ENCODE measurements at places on chromosomes 2 and 18. TPM values are rescaled to one million over a fixed set of nuclear protein-coding genes. Genes with fewer than 3 reads are reported as not detected.

DNA sequence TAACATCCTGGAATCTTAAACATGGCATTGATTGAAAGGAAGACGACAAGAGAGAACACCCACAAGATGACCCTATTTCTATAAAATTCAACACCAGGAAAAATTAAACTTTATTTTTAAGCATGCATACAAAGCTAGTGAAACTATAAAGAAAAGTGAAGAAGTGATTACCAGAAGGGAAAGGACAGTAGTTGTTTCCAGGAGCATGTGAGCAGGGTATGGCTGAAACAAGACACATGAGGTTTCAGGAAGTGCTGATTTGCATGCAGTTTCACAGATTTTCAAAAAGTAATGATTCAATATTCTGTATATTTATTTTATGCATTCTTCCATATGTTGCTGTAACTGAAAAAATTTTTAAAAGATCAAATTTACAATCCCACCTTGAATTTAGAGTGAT is 24.6 kb upstream of the DAW1 start:
- no peak overlapping the region for H3K27ac ChIP-seq
- H3K4me1 ChIP-seq: peaks cover 17% of the 10 kb centered on the region
- no peaks in the 10 kb centered on the region for H3K27me3 ChIP-seq

DNA sequence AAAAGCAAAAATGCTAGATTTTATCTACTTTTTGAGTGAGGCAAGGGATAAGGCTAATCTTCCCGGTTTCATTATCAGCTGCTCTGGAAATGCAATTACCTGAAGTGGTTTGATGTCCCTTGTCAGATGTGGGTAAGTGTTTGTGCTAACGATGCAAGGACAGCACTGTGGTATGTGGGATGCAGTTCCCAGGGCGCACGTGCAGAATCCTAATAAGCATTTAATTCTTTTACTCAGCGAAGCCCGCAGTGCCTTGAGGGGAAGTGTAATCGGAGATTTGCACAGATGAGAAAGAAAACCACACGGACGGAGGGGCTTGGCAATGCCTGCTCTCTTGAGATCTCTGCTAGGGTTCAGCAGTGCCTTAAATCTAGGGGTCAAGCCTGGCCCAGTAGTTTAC is 108.5 kb upstream of the LYPD6 start:
- H3K27me3 ChIP-seq: peaks cover 5% of the 10 kb centered on the region
- peaks cover 20% of the 10 kb centered on the region for H3K4me1 ChIP-seq
- no peak overlapping the region for H3K4me3 ChIP-seq

The G6PC2 gene
- not detected for total RNA-seq

The SCN7A gene
- not detected for total RNA-seq

DNA sequence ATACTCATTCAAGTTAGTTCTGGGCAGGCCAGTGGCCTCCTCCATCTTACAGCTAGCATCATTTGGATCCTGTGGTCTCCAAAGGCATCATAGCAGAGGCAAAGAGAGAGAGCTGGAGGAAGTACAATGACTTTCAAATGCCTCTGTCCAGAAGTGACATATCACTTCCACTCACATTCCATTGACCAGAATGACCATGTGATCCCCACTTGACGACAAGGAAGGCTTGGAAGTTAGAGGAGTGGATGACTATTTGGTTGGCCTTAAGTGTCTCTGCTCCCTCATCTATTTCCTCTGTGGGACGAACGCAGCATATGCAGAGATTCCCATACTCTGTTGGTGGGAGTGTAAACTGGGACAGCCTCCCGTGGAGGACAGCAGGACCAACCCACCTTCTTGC is 27.8 kb upstream of the MLPH start:
- peaks cover 46% of the 10 kb centered on the region for H3K4me1 ChIP-seq
- peak overlapping the region; percentile 47 for H3K27ac ChIP-seq
- peaks cover 2% of the 10 kb centered on the region for H3K36me3 ChIP-seq
- no peaks in the 10 kb centered on the region for H3K27me3 ChIP-seq

DNA sequence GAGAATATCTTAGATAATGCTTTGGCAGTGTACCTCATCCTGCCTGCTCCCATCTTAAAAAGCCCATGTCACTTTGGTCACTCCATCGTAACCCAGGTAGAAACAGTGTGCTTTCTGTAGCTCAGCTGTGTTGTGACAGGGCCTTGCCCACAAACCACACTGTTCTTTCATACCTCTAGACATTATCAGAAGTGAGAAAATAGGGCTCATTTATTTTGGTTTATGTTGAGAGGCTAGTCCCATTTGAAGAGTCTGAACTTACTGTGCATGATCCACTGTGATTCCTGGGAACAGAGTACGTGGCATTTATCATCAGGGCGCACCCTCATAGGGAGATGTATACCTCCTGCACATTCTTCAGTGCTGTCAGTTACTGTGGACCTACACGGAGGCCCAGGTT is 69.7 kb downstream of the FEZ2 start:
- peaks cover 32% of the 10 kb centered on the region for H3K4me1 ChIP-seq
- no peak overlapping the region for H3K4me3 ChIP-seq
- H3K27ac ChIP-seq: peak overlapping the region; percentile 77

- no peaks in the 10 kb centered on the region for H3K4me1 ChIP-seq
- H3K4me3 ChIP-seq: no peak overlapping the region
- no peak for DNase-seq
These were observed 326.7 kb downstream of the MTX2 start for GRCh38 chr2:176595986-176596385.

- no peak for DNase-seq
- H3K36me3 ChIP-seq: no peaks in the 10 kb centered on the region
- H3K27ac ChIP-seq: no peak overlapping the region
- no peaks in the 10 kb centered on the region for H3K27me3 ChIP-seq
- peaks cover 60% of the 10 kb centered on the region for H3K4me1 ChIP-seq
These were observed 501.4 kb downstream of the CCDC85A start for GRCh38 chr2:56685205-56685604.

The PLEKHH2 gene
- 17.4 TPM for total RNA-seq

The REG3G gene
- not detected for total RNA-seq

- no peak overlapping the region for H3K27ac ChIP-seq
- H3K4me3 ChIP-seq: no peak overlapping the region
- no peak for DNase-seq
- H3K27me3 ChIP-seq: no peaks in the 10 kb centered on the region
- no peaks in the 10 kb centered on the region for H3K36me3 ChIP-seq
These were observed 321.8 kb downstream of the RPRM start for GRCh38 chr2:153156743-153157142.

DNA sequence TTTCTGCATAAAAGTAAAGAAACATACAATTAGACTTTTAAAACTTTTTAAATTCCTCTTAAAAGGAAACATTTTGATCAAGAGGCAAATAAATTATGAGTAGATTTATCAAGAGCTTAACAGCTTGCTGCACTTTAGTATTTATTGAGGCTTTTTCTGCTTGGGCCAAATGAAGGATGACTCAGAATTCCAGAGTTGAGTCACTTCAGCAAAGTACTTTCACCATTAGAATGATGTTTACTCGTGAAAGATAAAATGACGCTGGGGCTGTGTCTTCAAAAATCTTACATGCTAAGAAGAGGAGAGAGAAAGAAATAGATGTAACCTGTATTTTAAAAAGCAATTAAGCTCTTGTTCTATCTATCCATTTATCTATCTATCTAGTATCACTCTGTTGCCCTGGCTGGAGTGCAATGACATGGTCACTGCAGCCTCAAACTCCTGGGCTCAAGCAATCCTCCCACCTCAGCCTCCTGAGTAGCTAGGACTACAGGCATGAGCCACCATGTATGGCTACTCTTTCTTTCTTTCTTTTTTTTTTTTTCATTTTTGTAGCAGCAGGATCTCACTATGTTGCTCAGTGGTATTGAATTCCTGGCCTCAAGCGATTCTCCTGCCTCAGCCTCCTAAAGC is 75.3 kb upstream of the RIOK3 start:
- H3K27me3 ChIP-seq: no peaks in the 10 kb centered on the region
- no peak for DNase-seq
- no peak overlapping the region for H3K4me3 ChIP-seq
- peaks cover 31% of the 10 kb centered on the region for H3K4me1 ChIP-seq
- peak overlapping the region; percentile 88 for H3K27ac ChIP-seq

- no peak overlapping the region for H3K27ac ChIP-seq
- no peaks in the 10 kb centered on the region for H3K36me3 ChIP-seq
- H3K27me3 ChIP-seq: no peaks in the 10 kb centered on the region
- peak; percentile 17 for DNase-seq
- no peak overlapping the region for H3K4me3 ChIP-seq
- peaks cover 20% of the 10 kb centered on the region for H3K4me1 ChIP-seq
These were observed 78.8 kb upstream of the KCNE4 start for GRCh38 chr2:222973237-222973636.

DNA sequence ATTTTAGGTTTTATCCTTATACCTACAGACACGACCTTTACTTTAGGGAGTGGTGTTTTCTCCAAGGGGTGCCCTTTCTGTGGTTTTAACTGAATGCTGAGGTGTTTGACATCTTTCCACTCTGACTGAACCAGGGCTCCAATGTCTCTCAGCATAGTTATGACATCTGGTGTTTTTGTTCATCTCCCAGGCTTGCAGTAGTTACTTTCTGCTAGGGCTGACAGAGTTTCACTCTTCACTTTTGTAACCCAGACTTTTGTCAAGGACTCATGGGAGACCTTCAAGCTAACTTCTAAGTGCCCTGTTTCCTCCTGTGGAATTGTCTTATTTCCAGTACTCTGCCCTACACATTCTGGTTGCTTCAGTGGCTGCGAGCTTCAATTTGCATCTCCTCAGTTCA is 103.1 kb downstream of the CCDC85A start:
- no peak overlapping the region for H3K4me3 ChIP-seq
- H3K27me3 ChIP-seq: no peaks in the 10 kb centered on the region
- peaks cover 10% of the 10 kb centered on the region for H3K4me1 ChIP-seq
- H3K36me3 ChIP-seq: peaks cover 2% of the 10 kb centered on the region

DNA sequence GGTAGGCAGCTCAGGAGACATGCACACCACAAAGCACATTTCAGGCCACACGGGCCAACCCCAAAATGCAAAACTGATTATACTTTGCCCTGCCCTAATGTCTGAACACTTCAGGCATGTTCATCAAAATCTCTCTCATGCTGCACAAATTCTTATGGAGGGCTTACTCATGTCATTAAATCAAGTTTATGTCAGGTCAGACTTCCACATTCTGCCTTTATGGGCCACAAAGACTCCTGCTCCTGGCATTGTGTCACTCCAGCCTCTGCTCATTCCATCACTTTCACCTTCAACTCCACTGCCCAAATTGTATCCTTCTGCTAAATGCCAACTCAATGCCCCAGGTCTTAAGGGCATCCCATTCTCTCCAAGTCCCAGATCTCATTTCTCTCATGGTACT is 9.2 kb downstream of the UXS1 start:
- H3K36me3 ChIP-seq: peaks cover 3% of the 10 kb centered on the region
- H3K27ac ChIP-seq: no peak overlapping the region
- DNase-seq: no peak
- H3K4me1 ChIP-seq: peaks cover 35% of the 10 kb centered on the region
- no peaks in the 10 kb centered on the region for H3K27me3 ChIP-seq
- H3K4me3 ChIP-seq: no peak overlapping the region

GRCh38 chr2:70851704-70852103 is 16.1 kb upstream of the CD207 start:
- peaks cover 40% of the 10 kb centered on the region for H3K27me3 ChIP-seq
- no peak for DNase-seq
- H3K4me1 ChIP-seq: no peaks in the 10 kb centered on the region
- H3K27ac ChIP-seq: no peak overlapping the region

GRCh38 chr2:240300261-240300821 is 135.1 kb upstream of the GPC1 start:
- H3K4me1 ChIP-seq: peaks cover 30% of the 10 kb centered on the region
- no peak overlapping the region for H3K27ac ChIP-seq
- no peaks in the 10 kb centered on the region for H3K27me3 ChIP-seq
- no peak overlapping the region for H3K4me3 ChIP-seq
- peak; percentile 80 for DNase-seq

GRCh38 chr2:16621316-16621715 is 44.3 kb downstream of the CYRIA start:
- H3K27ac ChIP-seq: no peak overlapping the region
- peaks cover 5% of the 10 kb centered on the region for H3K27me3 ChIP-seq
- H3K36me3 ChIP-seq: no peaks in the 10 kb centered on the region
- H3K4me3 ChIP-seq: no peak overlapping the region
- peaks cover 23% of the 10 kb centered on the region for H3K4me1 ChIP-seq
- DNase-seq: no peak

DNA sequence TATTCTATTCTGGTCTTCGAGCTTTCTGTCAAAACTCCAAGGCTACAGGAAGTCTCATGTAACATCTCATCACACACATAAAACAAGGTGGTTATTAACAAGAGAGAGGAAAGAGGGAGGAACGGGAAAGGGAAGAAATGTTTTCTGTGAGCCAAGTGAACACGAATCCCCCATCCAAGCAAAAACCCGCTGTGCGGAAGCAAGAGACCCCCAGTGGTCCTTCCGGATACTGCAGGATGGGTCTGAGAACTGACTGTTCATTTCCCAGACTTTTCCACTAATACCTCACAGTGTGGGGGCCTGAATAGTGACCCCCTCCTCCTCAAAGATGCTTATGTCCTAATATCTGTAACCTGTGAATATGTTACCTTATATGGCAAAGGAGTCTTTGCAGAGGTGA is 19.0 kb upstream of the DIPK1C start:
- no peak overlapping the region for H3K4me3 ChIP-seq
- H3K27me3 ChIP-seq: no peaks in the 10 kb centered on the region
- no peaks in the 10 kb centered on the region for H3K36me3 ChIP-seq
- H3K4me1 ChIP-seq: no peaks in the 10 kb centered on the region
- peak; percentile 73 for DNase-seq

GRCh38 chr2:37877457-37878315 is 47.4 kb upstream of the RMDN2 start:
- H3K4me1 ChIP-seq: peaks cover 9% of the 10 kb centered on the region
- peak overlapping the region; percentile 57 for H3K4me3 ChIP-seq
- no peak for DNase-seq
- no peak overlapping the region for H3K27ac ChIP-seq

The ZNF892 gene
- 7.0 TPM for total RNA-seq

DNA sequence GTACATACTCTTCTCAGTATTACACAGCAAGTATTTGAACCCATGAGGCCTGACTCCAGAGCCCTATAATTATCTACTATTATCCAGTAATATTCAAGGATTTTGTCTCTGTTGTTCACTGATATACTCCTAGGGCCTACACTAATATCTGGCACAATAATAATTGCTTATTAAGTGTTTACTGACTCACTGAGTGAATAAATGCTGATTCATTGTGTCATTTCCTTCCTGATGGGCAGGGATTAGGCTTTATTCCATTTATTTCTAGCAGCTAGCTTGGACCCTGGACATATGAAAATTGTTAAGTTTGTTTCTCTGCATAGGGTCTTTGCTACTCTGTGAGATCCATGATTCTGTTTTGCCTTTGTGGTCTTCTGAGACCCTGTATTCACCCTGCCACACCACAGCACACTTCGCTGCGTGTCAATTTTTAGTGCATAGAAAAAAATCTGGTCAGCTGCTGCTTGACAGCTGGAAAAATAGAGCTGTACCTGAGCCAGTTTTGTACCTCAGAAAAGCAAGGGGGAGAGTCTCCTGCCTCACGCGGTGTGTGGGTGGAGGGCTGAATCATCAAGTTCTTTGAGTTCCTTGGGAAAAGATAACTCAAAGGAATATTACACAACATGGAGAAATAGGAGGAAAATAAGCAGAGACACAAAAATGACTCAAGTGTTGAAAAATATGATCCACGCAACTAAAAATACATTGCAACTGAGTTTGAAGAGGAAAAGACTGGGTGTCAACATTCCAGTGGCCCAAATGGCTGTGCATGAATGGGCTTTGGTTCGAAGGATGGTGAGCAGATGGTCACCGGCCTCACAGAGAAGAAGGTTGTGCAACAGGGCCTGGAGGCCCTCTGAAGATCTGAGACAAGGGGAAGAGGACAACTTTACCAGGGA is 18.9 kb upstream of the DPP4 start:
- peaks cover 4% of the 10 kb centered on the region for H3K27me3 ChIP-seq
- no peak overlapping the region for H3K4me3 ChIP-seq
- no peak for DNase-seq
- H3K36me3 ChIP-seq: no peaks in the 10 kb centered on the region
- peaks cover 2% of the 10 kb centered on the region for H3K4me1 ChIP-seq

GRCh38 chr2:224025874-224026273 is 13.2 kb downstream of the SERPINE2 start:
- peaks cover under 1% of the 10 kb centered on the region for H3K4me1 ChIP-seq
- DNase-seq: no peak
- H3K36me3 ChIP-seq: no peaks in the 10 kb centered on the region
- no peak overlapping the region for H3K4me3 ChIP-seq
- no peaks in the 10 kb centered on the region for H3K27me3 ChIP-seq

Data from osteocyte (in vitro differentiated cells).